ENCODE measurements at places on chromosomes 1 and 21.

DNA sequence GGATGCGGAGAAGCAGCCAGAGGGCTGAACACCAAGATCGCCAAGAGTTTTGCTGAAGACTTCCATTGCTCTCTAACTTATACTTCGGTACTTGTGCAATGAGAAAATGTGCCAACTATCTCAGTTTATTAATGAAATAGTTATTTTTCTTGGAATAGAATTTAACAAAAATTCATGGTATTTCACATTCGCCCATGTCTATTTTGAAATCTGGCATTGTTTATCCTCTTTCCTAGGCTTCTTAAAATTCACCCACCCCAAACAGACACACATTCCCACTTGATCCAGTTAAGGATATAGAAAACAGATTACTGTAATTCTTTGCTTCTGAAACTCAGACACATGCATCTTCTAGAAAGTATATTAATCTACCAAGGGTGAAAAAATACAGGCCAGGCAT lies 56.3 kb upstream of the ADAMTS5 start:
- no peak for DNase-seq

DNA sequence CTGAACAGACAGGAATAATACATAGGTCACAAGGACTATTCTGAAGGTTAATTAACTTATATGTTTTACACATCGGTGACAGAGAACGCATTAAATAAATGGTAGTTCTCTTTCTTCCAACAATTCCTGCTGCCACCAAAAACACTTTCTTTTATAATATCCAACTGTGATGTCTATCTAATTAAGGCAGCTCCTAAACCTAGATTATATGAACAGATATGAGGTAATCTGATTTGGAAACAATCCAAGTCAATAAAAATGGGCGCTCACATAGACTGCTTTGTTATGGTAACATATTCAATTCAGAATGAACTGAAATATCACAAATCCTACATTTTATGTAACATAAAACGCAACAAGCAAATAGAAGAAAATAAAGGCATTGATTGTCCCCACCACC lies 16.0 kb downstream of the CYYR1 start:
- no peak for DNase-seq

GRCh38 chr1:15510611-15511405 lies 13.2 kb downstream of the CASP9 start:
- DNase-seq, result no peak

DNA sequence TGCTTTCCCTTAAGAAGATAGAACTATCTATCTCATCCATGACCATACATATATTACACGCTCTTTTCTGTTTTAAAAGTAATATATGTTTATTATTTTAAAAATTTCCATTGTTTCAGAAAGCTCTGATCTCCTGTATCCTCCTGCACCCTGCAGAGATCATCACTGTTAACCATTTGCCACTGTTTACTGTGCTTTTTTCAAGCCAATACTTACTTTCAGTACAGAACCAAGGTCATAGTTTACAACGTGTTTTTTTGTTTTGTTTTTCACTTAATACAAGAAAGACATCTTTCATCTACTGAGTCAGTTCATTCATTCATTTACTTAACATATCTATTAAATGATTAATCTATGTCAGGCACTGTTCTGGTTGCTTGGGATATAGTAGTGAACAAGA lies 10.2 kb downstream of the SESN2 start:
- no peak for DNase-seq

DNA sequence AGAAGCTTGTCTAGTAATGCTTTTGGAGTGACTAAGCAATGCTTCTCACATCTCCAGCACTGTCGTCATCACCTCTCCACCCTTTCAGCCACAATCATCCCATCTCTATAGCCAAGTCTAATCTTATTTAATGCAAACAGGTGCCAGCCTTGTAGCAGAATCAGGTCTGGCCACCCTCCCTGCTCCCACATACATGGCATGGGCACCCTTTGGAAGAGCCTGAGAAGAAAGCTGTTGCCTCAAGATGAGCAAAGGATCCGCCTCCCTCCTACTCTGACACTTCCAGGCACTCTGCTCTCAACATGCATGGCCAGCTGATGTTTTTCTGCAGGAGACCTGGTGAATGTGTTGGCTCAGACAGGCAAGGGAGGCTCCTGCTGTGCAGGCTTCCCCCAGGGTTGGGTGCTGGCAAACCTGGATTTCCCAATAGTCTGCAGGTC lies 113.1 kb upstream of the GRIK3 start:
- DNase-seq, result no peak

DNA sequence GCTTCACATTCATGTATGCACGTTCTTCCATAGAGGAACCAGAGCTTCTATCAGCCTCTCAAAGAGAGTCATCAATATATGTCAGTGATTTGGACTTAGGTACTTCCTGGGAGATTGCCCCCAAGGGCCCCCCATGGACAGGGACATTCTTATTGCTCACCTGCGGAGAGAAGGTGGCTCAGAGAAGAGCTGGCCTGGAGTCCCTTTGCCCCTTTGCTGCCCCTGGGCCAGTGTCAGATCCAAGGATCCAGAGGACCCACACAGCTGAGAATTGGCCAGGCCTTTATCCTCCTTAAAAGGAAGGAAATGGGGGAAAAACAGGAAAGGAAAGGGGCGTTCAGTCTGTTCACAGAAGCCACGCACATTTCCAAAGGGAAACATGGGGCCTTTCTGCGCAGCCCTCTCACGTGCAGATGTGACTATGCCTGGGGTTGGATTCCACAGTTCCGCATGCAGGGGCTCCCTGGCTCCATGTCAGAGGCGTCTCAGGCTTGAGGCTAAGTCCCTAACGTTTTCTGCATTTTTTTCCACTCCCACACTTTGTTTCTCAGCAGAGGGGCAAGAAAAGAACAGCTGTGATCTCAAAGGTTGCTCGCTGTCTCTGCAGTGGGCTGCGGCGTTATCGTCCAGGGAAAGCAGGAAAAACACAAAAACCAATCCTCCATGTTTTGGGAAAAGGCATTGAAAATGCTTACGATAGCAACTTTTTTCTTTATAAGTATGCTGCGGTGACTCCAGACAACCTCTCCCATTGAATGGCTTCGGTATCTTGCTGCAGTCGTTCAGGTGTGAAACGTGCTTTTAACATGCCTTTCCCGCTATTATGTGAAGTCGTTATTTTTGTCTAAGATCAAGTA lies 5.9 kb downstream of the C1orf226 start:
- no peak for DNase-seq

GRCh38 chr1:167090314-167090942 lies at the start of gene GPA33:
TSS of gene GPA33 (minus strand) at chr1:167090377. CDS start at chr1:167090287, 90 bp downstream.
- DNase-seq, result no peak

- no peak for DNase-seq
Observed at GRCh38 chr1:54610048-54610447, 13.3 kb downstream of the FAM151A start.

GRCh38 chr1:221672965-221673364 lies 68.9 kb downstream of the DUSP10 start:
- DNase-seq, result no peak

GRCh38 chr1:27555700-27556424 lies 48.1 kb downstream of the AHDC1 start:
- DNase-seq, result no peak

GRCh38 chr1:236222632-236223031 lies 59.1 kb downstream of the ERO1B start:
- no peak for DNase-seq

- no peak for DNase-seq
Observed at GRCh38 chr1:82464362-82465001, 663.7 kb downstream of the ADGRL2 start.

- DNase-seq, result no peak
Observed at GRCh38 chr1:107810291-107810951, 154.6 kb downstream of the VAV3 start.

DNA sequence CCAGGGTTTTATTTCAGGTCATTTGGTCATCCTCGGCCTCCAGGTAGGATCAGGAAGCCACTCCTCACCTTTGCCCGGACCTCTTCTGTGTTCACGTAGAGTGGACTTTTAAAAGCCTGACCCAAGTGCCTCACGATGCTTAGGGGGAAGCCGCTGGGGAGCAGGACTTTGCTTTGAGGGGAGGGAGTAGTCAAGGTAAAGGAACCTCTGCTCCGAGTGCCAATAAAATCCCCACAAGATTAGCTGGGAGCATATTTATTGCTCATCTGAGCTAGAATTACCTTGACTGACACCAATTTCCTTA lies 603 bp upstream of the DHRS3 start:
- no peak for DNase-seq

DNA sequence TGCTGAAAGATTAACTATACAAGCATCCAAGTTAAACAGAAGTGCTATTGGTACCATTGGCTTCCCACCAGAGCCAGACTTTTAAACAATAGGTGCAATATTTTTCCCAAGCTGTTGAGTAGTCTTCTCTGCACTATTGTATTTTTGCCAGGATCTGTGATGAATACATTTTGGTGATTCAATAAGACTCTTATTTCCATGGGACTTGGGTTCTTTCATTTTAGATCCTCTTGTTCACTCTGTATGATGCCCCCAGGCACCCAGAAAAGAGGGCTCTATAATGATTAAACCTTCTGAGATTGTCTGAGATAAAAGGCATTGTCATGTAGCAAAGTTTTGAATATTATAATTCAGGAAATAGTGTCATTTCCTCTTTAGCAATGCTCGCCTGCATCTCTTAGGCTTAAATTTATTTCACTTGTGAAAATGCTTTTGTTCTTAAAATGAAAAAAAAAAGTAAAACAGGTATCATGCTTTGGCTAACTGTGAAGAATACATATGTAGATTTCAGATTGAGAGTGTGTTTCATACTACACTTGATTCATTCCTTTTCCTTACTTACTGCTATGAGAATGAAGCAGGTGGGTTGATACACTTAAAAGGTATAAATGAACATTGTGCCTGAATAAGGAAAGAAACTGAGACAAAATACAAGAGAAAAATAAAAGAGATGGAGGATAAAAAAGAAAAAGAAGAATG lies 275.0 kb downstream of the HMCN1 start:
- DNase-seq, result no peak

DNA sequence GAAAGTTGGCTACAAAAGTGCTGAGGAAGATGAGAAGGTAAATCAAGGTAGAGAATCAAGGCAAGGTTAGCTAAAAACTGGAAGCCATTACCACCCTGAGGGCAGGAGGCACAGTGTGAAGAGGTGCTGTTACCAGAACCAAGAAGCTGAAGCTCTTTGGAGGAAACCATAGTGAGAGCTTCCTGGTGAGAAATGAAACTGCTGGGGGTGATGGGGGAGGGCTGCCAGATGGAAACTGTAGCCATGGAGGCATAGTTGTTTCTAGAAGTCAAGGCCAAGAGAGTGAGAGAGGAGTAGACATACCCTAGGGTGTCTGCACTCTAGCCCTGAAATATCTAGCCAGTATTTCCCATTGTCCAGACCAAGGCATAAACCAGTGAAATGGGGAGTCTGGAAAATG lies 28.7 kb downstream of the IFI44 start:
- no peak for DNase-seq

DNA sequence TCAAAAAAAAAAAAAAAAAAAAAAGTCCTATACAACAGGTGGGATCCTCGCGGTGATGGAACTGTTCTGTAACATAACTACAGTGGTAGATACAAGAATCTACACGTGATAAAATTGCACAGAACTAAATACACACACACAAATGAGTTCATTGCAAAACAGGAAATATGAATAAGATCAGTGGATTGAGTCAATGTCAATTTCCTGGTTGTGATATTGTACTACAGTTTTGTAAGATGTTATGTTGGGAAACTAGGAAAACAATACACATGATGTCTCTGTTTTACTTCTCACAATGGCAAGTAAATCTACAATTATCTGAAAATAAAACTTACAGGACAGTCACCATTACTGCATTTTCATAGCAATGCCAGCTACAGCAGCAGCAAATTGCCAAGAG lies 59.8 kb downstream of the ITGB3BP start:
- no peak for DNase-seq

DNA sequence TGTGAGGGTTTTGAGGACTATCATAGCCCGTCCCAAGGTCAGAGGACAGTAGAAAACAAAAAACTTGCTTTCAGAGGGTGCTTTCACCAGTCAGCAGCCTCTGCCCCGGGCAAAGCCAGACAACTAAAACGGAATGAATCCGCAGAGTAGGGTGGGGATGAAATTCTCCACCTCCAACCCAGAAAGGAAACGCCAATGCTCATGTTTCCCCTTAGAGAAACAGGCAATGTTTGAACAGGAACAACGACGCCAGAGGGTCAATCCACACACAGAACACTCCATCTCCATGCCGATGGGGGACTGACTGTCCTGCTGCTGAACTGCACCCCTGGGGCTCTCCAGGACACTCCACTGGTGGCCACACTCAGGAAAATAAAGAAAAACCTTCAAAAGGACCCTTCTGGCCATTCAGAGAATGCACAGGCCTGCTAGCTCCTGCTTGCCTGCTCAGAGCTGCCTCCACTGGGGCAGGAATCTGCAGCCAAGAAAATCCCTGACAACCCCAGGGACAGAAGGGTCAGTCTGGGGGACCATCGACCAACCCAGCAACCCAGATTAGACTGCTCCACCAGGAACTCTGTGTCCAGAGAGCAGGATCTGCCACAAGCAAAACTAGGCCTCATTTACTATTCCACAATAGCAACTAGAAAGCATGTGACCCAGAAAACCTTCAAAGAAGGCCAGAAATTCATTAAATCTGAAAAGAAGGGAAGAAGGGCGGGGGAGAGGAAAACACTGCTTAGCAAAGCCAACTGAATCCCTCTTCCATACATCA lies 116.0 kb downstream of the TOMM20 start:
- DNase-seq, result no peak

GRCh38 chr1:18907021-18907916 lies 4.9 kb upstream of the ALDH4A1 start:
- DNase-seq, result no peak

DNA sequence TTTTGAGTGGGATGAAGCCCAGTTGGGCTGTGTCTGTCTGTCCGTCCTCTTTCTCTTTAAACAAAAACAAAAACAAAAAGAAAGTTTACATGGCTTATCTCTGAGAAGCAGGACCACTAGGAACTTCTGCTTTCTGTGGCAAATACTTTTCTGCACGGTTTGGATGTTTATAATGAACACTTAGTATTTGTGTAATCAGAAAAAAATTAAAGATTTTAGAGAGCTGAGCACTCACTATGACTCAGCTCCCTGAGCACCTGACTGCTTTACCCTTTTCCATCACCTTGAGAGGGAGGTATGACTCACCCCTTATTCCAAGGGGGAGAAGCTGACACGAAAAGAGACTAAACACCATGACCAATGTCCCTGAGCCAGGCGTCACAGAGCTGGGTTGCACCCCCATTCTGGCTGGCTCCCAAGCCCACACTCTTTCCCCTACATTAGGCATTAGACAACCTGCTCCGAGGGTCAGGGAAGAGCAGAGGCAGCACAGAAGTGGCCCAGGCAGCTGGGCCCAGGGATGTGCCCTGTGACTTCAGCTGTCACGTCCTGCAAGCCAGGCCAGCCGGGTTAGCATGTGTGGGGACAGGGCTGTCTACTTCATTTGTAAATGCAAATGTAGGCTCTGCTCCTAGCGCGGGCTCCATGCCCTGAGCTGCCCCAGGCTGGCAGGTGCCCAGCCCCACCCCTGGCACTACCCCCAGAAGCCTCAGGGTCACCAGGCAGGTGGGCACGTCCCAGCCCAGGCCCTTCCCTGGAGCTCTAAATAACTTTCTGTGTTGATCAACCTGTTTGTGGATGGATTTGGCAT lies 30.4 kb downstream of the RAP1GAP start:
- DNase-seq, result no peak

Data from esophagus squamous epithelium (tissue), 5 donors.